ENCODE measurements at places on chromosomes 4 and X.

GRCh38 chrX:39900777-39901170 lies 197.0 kb downstream of the BCOR start:
- no peak for DNase-seq

DNA sequence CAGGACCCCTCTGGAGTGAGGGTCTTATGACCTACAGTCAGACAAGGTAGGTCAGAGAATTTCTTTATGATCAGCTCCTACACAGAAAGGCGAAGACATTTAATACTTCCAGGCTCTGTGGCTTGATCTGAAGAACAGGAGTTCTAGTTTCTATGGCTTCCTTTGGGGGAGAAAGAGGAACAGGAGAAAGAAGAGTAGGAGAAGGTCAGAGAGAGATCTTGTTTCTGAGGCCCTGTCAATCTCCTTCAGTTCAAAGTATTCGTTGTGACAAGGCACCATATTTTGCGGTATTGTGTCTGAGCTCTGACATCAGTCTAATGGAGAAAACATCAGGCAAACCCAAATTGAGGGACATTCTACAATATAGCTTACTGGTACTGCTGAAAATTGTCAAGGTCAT lies 16.7 kb downstream of the TMSB4X start:
- DNase-seq, result no peak

DNA sequence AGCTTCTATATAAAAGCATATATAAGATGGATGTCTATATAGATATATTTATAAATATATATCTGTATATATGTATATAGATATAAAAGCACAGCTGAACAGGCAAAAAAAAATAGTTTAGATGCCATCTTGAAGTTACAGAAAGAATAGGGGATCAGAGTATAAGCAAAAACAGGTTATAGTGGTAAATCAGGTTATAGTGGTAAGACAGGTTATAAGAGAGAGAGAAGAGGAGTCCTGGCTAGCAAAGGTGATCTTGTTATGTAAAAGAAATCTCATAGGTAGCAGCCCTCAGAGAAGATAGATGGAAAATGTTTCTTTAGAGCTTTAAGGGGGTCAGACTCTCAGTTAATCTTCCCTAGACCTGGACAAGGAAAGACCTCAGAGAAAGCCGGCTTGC lies 1263.1 kb downstream of the PCDH7 start:
- DNase-seq, result no peak

DNA sequence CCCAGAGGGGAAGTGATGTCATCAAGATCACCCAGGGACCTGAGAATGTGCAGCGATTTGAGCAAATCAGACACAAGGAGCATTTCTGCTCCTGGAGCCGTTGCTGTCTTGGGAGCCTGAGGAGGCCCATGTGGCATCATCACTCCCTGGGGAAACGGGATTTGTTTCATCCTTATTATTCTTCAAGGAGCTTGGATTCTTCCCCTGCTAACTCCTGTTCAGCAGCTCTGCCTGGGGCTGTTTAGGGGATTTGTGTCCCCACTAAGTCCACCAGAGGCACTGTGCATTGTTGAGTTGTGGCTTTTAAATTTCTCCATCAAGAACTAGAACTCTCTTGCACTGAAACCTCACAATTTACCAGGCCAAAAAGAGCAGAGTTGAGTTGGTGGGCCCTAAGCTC lies 104.2 kb upstream of the MSX1 start:
- no peak for DNase-seq

DNA sequence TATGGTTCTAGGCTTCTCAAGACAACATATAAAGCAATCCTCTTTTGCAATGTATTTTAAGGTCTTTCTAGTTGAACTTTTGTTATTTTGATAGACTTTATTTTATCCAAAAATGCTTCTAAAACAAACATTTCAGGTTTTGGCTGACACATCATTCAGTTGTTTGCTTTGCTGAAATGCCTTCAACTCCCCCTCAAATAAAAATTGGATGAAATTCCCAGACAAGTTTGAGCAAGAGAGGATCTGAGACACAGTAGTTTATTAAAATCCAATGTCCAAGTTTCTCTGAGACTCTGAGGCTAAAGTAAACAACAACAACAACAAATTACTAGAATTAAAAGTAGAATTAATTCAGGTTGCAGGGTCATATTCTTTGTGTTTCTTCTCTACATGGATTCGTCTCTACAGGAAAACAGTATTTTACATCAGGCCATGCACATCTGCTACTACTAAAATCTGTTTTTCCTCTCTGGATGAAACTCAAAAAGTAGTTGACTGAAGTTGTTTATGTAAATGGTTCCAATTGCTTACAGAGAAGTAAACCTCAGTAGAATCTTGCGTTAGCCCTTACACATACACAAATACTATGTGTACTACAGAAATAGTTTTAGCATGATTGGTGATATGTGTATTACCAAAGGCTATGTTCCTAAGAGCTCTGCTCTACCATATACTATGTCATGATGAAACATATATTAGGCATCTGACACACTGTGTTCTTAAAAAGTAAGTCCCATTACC lies 64.9 kb downstream of the PRSS12 start:
- no peak for DNase-seq

DNA sequence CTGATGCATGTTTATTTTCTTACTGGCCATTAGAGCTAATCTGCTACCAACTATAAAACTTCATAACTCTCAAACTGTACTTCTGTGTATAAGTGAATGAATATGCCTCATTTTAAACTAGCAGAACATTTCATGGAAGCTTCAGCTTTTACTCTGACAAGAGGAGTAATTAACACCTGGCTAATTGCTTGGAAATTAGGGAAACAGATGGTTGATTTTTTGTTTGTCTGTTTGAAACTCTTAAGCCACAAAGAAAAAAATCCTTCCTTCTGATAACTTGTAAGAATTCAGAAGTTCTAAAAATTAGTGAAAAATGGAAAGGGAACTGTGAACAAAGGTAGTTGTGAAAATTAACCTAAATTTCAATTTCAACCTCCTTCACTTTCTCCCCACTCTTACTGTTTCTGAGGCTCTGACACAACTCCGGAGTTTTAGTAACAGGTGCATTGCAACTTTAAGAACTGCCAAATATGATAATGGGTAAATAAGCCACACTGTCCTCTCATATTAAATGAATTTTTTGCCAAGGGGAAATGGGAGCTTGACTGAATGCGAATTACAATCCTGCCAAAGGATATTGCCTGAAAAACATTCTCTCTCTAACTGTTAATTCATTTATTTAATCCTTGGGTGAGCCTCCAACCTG lies 1.0 kb downstream of the EGF start:
- DNase-seq, result no peak

- DNase-seq, result no peak
Observed at GRCh38 chrX:105117621-105118020, 102.9 kb downstream of the TEX13A start.

DNA sequence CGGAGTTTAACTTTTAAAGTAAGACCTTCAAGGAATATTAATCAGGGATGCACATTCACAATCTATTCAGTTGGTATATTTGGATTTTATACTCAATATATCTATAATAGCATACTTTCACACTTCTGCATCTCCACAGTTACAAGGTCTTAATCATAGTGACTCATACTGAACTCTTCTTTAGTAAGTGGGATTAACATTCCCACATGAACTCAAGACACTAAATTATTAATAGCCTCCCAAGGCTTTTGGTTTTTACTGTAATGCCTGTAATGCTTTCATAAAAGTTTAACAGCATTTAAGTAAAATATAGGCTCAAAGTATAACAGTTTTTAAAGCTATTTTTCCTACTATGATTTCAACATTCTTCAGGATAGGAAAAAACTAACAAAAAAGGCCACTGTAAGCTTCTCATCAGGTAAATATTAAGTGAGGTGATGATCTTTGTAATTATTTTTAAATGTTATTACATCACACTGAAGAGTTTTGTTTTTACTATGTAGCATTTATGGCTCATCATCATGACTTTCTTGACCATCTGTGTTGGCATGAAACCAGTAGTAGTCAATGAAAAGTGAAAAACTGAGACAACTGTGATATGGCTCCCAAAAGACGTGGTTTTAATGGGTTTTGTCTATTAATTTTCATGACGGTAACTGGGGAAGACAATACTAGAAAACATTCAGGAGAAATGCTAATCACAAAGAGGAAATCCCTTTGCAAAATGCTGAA lies 91.5 kb upstream of the GALNT7 start:
- DNase-seq, result no peak

GRCh38 chr4:151983854-151984253 lies 223.0 kb upstream of the GATB start:
- no peak for DNase-seq

- no peak for DNase-seq
Observed at GRCh38 chr4:3411676-3412075, 30.1 kb upstream of the HGFAC start.

- DNase-seq, result no peak
Observed at GRCh38 chr4:16196482-16197393, 29.5 kb downstream of the TAPT1 start.

- DNase-seq, result no peak
Observed at GRCh38 chr4:95013236-95013635, 255.5 kb downstream of the BMPR1B start.

- no peak for DNase-seq
Observed at GRCh38 chr4:7535619-7536018, 100.9 kb upstream of the PSAPL1 start.

DNA sequence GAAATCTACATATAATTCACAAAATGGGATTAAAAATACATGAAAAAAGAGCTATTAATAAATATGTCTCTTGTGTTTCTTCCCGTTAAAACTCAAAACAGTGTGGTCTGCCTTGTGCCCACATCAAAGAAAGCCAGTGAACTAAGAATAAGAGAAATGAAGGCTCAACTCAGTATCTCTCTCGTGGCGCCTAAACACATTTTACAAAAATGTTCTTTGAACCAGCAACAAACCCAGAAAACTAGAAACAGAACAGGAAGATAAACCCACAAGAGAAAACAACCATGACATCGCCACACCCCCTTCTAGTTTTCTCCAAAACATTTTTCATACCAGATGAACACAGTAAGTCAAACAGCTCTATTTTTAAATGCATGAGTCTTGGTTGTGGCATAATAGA lies 130.1 kb downstream of the DCHS2 start:
- DNase-seq, result no peak

DNA sequence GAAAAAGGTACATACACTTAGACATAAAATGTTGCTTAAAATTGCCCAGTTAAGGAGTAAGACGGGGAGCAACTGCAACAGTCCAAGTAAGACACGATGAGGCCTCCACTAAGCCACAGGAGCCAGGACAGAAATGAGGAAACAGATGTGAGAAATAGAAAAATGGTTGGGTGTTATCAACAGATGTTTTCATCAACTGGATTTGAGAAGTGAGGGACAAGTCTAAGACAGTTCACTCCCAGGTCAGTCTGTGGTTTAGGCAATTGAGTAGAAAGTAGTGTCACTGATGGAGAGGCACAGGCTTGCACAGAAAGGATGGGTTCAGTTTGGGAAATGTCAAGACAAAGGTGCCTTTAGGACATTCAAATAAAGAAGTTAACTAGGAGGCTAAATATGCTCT lies 23.5 kb upstream of the PHF8 start:
- DNase-seq, result no peak

- DNase-seq, result no peak
Observed at GRCh38 chr4:80086296-80086695, 13.3 kb upstream of the ANTXR2 start.

GRCh38 chr4:30757357-30757756 lies 37.2 kb downstream of the PCDH7 start:
- DNase-seq, result no peak

DNA sequence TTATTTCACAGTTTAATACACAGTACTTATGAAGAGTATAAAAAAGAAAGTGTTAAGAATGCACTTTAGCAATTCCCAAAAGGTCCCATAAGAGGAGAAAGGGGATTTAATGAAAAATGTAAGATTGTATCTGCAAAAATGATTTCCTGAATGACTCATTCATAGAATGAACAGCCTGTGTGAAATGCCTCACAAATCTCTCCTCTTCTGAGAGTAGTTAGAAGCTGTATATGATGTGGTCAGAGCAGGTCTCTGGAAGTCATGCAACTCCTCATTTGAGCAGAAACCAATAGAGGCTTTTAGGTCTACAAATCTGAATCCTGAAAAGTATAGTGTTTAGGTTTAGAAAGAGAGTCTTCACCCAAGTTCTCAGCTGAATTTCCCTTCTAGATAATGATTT lies 381.3 kb upstream of the INTU start:
- no peak for DNase-seq

DNA sequence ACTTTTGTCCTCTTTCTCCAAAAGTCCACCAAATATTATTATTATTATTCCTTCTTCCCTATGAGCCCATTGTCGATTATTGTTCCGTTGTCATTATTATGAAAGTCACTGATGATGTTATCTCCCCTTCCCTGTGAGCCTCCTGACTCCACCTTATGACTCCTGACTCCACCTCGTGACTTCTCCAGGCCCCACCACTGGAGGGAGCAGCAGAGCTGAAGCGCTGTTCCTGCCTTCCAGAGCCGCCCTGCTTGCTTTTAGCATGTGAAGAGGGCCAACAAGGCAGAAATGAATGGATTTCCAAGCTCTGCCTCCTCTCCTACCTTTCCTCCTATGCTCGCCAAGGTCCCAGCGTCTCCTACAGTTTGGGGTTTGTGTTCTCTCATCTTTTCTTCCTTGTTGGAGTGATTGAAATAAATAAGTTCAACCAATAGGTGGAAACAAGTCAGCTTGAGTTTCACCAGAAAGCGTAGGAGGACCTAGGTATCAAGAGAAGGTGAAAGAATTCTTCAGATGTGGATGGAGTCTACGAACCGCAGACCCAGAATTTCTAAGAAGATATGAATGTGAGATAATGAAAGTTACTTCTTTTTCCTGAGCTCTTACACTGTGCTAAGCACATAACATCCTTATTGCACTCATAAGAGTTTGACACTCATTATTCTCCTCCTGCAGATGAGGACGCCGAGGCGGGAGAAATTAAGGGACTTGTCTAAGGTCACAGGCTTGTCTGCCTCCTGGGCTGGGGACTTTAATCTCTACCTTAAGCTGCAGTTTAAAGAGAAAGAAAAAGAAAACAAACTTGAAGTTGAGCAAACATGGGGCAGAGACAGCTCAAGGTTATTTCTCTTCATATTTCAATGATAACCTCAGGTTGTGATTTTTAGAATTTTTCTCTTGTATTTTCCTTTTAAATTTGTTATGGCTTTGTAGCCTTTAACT lies 26.1 kb downstream of the IGSF1 start:
- DNase-seq, result no peak

DNA sequence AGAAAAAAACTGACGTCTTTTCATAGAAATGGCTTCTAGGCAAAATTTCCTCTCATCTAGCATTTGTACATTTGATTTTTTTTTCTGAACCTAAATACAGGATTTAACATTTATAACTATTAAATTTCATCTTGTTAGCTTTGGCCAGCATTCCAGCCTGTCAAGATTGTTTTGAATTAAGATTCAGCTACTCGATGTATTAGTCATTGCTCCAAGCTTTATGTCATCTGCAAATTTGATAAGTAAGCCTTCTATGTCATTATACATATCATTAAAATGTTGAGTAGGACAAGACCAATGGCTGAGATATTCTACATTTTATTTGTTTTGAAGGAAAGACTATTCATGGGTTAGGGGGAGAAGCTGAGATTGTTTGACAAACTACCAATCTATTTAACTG lies 46.7 kb downstream of the DDX53 start:
- DNase-seq, result no peak

GRCh38 chrX:149758068-149758714 lies 15.7 kb upstream of the HSFX1 start:
- DNase-seq, result no peak

GRCh38 chrX:100407784-100408712 lies 2.0 kb downstream of the PCDH19 start:
- no peak for DNase-seq
